ENCODE measurements at places on chromosomes 16 and 17. TPM values are rescaled to one million over a fixed set of nuclear protein-coding genes. Genes with fewer than 3 reads are reported as not detected.

GRCh38 chr16:64983963-64984362, 137.9 kb downstream of the CDH11 start:
- H3K4me1 ChIP-seq, result peaks cover 6% of the 10 kb centered on the region
- H3K36me3 ChIP-seq, result peaks cover 80% of the 10 kb centered on the region
- DNase-seq, result peak; percentile 80
- H3K27me3 ChIP-seq, result no peaks in the 10 kb centered on the region

The HCRT gene
- not detected for total RNA-seq

The GJC1 gene
- 38.4 TPM for total RNA-seq

DNA sequence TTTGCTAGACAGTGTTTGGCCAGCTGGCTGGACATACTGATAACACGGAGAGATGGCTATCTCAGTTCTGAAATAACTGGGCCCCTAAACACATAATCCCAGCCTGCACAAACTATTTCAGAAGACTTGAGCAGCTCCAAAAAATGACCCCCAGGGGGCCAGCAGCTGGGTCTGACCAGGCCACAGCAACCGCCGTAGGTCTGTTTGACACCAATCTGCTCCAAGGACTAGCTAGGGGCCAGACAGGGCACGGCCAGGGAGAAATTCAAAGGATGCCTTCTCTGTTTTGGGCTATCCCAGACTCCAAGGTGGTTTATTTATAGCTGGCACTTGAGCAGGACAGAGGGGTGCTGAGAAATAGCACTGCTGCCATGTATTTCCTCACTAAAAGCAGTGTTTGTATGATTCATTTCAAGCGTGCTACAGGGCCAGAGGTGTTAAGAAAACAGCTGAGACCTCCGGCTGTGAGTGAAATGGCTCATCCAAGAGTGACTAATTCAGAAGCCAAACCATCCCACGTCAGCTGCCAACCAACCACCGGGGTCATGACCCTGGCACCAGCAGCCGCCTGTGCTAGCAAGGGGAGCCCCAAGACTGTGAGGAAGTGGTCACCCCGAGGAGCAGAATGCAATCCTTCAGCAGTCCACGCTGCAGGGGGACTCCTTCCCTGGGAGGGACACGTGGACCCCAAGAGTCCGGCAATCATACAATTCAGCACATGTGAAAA, 5.7 kb downstream of the GGA2 start:
- H3K27me3 ChIP-seq, result no peaks in the 10 kb centered on the region
- peak; percentile 93 for DNase-seq
- peak overlapping the region; percentile 71 for H3K27ac ChIP-seq
- H3K4me3 ChIP-seq, result peak overlapping the region; percentile 20
- no peaks in the 10 kb centered on the region for H3K36me3 ChIP-seq
- peaks cover 39% of the 10 kb centered on the region for H3K4me1 ChIP-seq

DNA sequence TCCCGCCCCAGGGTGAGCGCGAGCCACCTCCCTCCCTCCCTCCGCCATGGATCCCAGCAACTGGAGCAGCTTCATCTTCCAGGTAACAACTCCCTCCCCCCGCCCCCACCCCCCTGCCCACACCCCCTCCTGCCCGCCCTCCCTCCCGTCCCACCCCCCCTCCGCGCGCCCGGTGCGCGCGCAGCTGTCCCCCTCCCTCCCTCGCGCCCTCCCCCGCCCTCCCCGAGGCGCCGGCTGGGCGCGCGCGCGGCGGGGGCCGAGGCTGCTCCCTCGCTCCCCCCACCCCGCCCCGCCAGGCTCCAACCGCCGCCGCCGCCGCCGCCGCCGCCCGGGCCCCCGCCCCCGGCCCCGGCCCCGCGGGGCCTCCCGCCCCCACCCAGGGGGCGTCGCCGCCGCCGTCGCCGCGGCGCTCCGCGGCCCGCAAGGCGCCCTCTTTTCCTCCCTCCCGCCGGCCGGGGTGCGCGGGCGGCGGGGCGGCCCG, at the start of gene MAZ:
TSS of gene MAZ (plus strand) at position 431 of the 481 bp plus-strand sequence. CDS start 173 bp downstream, outside the sequence.
- H3K27ac ChIP-seq, result peak within 1 kb of the TSS; percentile 91
- DNase-seq, result peak; percentile 88
- peaks cover 34% of the 10 kb centered on the region for H3K4me1 ChIP-seq

The ATP1B2 gene
- total RNA-seq, result 0.89 TPM

DNA sequence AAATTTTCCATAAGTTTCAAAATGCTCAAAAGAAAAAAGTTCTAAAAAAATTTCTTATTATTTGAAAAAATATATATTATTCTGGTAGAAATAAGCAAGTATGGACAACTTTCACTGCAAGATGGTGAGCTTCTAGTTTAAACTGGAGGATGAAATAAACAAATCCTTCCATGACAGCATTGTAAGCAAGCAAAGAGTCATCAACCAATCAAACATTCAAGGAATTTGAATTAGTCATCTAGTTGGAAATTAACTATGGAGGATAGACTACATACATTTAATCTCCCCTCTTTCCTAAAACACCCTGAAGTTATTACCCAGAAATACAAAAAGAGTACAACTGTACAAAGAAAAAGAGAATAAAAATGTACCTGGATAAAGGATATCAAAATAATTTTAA, 51.0 kb upstream of the IRX5 start:
- no peak overlapping the region for H3K27ac ChIP-seq
- H3K27me3 ChIP-seq, result no peaks in the 10 kb centered on the region
- DNase-seq, result no peak
- H3K4me1 ChIP-seq, result no peaks in the 10 kb centered on the region
- H3K4me3 ChIP-seq, result no peak overlapping the region
- no peaks in the 10 kb centered on the region for H3K36me3 ChIP-seq

DNA sequence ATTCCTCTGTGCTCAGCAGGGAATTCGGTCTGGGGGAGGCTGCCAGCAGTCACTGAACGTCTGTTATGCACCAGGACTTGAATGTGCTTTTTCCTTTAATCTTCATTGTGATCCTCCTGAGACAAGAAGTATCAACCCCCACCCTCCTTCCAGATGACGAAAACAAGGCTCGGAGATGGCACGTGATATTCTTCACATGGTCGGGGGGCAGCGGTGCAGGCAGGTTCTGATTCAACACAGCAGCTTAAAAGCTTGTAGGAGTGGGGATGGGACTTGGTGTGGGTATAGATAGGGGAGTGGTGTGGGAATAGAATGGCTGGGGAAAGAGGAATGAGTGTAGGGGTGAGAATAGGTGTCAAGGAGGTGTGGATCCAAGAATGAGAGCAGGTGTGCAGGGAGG, 6.4 kb downstream of the NECAB2 start:
- DNase-seq, result no peak
- H3K36me3 ChIP-seq, result no peaks in the 10 kb centered on the region
- no peak overlapping the region for H3K4me3 ChIP-seq
- no peak overlapping the region for H3K27ac ChIP-seq

- H3K4me1 ChIP-seq, result peaks cover 34% of the 10 kb centered on the region
- no peaks in the 10 kb centered on the region for H3K27me3 ChIP-seq
- H3K36me3 ChIP-seq, result no peaks in the 10 kb centered on the region
- no peak overlapping the region for H3K4me3 ChIP-seq
- DNase-seq, result peak; percentile 61
Measured at GRCh38 chr17:64244165-64244564, 18.9 kb downstream of the TEX2 start.

Measured in astrocyte (in vitro differentiated cells and primary cell).